ENCODE measurements at places on chromosomes 5 and 9.

DNA sequence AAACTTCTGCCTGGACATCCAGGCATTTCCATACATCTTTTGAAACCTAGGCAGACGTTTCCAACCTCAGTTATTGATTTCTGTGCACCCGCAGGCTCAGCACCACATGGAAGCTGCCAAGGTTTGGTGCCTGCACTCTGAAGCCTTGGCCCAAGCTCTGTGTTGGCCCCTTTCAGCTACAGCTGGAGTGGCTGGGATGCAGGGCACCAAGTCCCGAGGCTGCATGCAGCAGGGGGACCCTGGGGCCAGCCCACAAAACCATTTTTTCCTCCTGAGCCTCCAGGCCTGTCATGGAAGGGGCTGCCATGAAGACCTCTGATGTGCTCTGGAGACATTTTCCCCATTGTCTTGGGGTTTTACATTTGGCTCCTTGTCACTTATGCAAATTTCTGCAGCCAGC lies 49.9 kb downstream of the NFX1 start:
- DNase-seq = no peak

GRCh38 chr5:74579215-74579614 lies 61.3 kb downstream of the ENC1 start:
- no peak for DNase-seq

DNA sequence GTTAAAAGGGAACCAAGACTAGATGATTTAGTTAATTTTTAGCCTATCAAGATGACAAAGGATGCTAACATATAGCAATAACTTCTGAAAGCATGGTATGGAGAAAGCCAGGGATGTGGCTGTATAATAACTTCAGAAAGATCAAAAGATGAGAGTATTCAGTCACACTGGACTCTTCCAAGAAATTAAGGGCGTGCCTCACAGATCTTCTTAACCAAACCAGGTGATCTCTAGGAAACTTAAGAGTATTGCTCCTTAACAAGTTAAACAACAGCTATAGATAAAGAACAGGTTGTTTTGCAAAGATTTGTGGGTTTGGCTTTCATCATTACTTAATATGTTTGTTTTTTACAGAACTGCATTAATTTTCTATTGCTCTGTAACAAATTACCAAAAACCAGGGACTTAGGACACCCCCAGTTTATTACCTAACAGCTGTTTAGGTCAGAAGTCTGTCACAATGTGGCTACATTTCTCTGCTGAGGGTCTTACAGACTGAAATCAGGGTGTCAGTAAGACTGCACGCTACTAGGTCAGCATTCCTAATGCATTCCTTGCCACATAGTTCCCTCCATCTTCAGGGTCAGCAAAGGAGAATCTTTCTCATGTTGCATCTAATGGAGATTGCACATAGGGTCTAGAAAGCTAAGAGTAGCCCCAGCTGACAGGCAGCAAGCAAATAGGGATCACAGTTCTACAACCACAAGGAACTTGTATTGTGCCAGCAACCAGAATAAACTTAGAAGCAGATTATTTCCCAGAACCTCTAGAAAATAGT lies 113.8 kb downstream of the WDR70 start:
- no peak for DNase-seq

GRCh38 chr9:133029994-133030316 lies 842 bp upstream of the GTF3C5 start:
- no peak for DNase-seq

DNA sequence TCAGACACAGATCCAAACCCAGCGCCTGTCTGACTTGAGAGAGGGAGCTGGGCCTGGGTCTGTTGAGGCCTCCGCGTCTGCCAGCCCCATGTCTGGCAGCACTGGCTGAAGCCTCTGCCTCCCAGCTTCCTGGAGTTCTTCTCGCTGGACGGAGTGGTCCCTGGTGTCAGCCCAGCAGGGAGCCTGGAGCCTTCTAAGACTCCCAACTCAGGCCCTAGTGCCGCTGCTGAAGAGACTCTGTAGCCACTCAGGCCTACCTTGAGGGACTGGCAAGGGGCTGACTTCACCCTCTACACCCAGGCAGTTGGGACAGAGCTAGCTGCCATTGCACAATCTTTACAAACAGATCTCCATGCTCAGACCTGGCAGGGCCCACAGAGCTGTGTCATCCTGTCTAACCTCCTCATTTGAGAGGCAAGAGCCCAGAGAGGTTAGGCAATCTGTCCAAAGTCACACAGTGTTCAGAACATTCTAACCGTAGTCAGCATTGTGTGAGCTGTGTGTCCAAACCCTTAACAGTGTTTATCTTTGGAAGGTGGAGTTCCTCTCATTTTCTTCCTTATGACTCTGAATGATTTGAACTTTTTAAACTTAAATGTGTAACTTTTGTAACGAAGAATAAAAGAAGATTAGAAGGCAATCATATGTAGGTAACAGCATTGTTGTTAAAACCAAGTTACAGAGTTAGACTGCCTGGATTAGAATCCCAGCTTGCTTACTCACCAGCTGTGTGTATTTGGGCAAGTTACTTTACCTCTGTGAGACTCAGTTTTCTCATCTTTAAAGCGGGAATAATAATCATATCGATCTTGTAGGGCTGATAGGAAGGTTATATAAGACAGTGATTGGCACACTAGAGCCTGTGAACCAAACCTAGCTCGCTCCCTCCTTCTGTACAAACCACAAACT lies 4.6 kb upstream of the DUSP1 start:
- DNase-seq = no peak

DNA sequence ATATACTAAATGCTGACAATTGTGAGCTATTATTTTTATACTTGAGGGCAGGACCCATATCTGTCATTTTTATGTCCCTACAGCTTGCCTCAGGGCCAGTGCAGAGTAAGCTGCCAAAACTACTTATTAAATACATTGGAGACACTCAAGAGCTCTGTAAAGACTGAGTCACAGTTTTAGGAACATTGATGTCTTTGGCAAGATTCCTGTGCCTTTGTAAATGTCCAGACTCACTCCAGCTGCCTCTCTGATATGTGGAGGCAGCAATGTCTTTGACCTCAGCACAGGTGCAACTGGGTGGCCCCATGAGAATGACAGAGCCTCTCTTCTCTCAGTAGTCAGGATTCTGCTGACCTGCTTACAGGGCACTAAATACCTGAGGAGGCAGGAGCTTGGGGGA lies 363.2 kb downstream of the OSTF1 start:
- no peak for DNase-seq

DNA sequence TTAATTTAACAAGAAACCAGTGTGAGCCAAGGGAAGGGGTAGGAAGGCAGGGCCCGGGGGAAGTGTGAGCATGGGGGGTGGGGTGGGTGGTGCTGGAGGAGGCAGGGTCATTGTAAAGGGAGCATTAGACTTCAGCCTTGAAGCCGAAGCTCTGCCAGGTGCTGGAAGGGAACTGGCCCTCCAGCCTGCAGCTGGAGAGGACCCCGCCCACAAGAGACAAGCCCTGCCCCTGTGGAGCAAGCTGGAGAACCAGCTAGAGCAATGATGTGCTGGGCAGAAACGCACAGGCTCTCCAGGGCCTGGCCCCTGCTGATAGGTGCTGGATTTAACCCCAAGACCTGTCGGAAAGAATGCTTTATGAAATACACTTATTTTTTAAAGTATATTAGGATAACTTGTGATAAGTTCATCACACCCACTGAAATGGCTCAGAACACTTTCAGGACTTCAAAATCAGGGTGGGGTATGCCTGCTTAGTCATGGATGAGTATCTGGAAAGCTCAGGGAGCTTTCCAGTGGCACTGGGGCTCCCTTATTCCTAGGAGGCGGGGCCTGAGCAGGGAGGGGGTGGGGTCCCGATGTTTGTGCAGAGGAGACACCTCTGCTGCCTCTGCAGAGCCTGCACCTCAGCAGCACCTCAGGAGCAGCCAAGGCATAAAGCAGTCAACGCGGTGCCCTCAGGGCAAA lies 27.1 kb downstream of the UBE2QL1 start:
- no peak for DNase-seq

DNA sequence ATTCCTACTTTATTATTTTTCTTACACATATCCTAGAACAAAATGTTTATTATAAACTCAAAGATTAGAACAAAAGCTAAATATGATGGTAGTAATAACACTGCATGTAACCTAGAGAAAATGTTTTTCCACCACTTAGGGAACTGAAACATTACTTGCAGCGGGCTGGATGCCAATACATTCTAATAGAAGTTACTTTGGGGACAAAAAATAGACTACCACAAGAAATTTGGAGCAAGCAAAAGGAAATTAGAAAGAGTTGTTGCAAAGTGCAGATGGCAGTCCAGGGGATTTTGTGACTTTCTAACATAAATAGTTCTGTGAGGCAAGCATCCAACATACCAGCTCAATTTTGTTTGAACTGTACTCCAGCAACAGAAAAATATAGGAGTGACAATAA lies 255.3 kb upstream of the GRIN3A start:
- DNase-seq = no peak

- no peak for DNase-seq
Measured at GRCh38 chr9:125493881-125494652, 212.9 kb downstream of the MAPKAP1 start.
